Placental pericyte (primary cell): ENCODE measurements at places on chromosomes 6 and 20. TPM values are rescaled to one million over a fixed set of nuclear protein-coding genes. Genes with fewer than 3 reads are reported as not detected.

The C20orf144 gene
- total RNA-seq = 0.14 and 0.22 TPM in 2 replicates

The SYNGAP1 gene
- total RNA-seq = 6.7 and 7.0 TPM in 2 replicates

The BMP5 gene
- not detected in 2 replicates for total RNA-seq

The GSTA3 gene
- not detected in 2 replicates for total RNA-seq

The OR2J3 gene
- total RNA-seq = not detected in 2 replicates

The TFAP2B gene
- total RNA-seq = not detected in 2 replicates

The TSPYL1 gene
- 54.1 and 87.8 TPM in 2 replicates for total RNA-seq

The CST1 gene
- total RNA-seq = 2.0 and 75.0 TPM in 2 replicates

The SLC22A16 gene
- total RNA-seq = not detected in 2 replicates

The CLPSL2 gene
- total RNA-seq = not detected in 2 replicates

The TP53TG5 gene
- not detected in 2 replicates for total RNA-seq
